ENCODE measurements at places on chromosomes 5 and 9.

DNA sequence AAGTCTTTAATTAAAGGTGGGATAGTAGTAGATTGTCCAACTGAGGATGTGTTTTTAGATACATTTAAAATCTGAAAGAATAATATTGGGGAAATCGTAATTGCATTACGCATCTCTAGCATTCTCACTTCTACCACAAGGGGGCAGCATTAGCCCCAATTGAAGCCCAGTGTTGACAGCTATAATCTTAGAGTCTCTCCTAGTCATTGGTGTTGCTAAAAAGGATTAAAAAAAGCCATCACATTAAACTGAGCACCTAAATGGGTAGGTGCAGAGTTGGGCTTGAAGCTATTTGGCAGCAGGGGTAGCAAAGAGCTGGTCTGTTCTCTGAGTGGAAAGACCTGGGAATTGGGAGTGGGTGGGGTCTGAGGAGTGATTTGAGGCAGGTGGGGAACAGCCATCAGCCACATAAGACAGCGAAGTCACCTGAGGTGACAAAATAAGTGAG, 177.2 kb downstream of the OSTF1 start:
- DNase-seq: peak; percentile 22

DNA sequence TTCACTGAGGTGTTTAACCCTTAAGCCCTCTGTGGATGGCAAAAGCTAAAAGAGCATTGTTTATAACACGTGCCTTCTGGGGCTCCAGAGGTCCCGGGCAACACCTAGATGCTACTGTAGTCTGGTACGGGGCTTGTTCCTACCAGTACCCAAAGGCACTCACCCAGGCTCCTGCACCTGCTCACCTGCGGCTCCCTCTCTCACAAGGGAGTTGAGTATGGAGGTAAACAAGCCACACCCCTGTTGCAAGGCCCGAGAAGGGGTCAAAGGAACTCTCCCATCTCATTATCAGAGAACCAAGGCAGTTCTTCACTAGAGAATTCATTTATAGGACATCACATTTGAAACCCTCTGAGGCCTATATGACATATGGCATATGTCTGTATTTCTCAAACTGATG, 53.4 kb upstream of the IL6ST start:
- no peak for DNase-seq

DNA sequence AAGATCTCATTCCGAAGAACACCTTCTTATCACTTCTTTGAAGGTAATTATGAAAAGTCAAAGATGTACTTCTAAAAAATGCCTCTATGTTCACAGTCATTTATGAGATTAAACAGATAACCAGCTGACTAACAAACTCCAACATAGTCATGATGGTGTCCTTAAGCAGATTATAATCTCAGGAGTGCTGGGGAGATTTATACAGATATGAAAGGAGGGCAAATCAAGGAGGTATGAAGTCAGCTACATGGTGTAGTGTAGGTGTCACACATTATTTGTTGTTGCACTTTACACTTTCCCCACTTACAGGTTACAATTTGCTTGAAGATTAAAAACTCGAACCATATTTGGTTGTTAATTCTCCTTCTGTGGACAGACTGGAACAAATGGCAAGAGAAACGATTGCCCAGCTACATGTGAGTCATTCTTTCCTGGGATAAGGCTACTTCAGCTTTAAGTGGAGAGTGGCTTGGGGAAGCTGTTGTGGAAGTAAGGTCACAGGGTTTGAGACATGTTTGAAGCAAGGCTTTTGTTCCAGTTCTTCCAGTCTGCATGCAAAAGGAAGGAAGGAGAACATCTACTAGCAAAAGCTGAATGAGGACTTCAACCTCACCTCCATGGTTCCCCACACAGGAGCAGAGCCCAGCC, 320.1 kb downstream of the ADGRV1 start:
- no peak for DNase-seq

DNA sequence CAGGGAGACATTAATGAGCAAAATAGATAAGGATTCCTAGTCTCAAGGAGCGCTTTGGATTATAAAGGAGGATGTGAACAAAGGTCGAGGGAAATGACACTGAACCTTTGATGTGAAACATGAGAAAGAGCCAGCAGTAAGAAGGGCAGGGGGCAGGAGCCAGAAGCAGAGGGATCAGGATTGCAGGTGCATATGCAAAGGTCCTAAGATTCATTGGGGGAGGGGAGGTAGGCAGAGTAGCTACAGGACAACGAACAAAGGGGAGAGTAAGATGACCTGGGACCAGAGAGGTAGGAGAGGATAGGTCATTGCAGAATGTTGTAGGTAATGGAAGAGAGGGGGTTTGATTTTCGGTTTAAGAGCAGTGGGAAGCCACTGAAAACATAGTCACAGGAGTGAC, 129.2 kb upstream of the TRPM3 start:
- no peak for DNase-seq

DNA sequence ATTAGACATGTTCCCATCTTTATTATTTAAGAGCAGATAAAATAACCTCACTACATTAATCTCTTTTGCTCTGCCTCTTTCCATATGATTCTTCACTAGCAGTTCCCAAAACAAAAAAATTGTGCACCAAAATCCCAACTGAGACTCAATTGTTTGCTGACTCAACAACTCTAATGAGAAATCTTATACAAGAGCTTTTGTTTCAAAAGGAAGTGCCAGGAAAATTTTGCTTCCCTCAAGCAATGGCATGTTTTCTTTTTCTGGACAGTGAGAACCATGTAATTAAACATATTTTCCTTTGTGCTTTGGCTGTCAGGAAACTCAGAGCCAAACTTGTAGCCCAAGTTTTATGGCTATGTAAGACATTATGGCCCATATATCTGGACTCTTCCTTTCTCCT, 62.0 kb downstream of the TMC1 start:
- DNase-seq: no peak

DNA sequence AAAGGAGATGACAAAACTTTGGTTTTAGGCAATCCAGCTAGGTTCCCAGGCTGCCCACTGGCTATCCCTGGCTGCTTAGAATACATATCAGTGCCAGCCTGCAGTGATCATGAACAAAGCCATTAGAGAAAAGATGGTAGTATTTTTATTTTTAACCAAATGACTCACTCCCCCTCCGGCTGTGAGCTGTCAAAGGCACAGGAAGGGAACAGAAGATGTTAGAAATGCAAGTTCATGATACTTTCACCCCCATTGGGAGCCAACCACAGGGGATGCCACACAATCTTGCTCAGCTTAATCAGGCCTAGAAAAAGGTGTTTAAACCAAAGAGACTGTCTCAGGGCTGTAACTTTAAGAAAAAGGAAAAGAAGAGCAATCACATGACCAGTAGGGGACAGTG, 70.3 kb upstream of the ASTN2 start:
- no peak for DNase-seq

GRCh38 chr9:114386886-114387679, 699 bp downstream of the AKNA start:
- no peak for DNase-seq

GRCh38 chr5:72152545-72152944, 45.3 kb downstream of the MAP1B start:
- DNase-seq: no peak

DNA sequence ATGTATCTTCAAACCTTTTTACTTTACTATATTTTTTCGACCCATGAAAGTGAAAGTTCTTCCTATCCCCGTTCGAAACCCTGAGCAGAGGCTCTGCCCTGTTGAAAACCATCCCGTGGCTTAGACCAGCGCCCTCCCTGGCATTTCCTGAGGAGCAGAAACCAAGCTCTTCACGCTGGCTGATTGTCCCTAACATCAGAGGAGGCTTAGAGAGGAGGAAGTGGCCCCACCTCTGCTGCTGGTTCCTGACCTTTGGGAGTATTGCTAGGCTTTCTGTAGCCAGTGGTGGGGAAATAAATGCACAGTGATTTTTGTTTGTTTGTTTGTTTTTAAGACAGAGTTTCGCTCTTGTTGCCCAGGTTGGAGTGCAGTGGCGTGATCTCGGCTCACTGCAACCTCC, 4.2 kb upstream of the PTGES start:
- no peak for DNase-seq

DNA sequence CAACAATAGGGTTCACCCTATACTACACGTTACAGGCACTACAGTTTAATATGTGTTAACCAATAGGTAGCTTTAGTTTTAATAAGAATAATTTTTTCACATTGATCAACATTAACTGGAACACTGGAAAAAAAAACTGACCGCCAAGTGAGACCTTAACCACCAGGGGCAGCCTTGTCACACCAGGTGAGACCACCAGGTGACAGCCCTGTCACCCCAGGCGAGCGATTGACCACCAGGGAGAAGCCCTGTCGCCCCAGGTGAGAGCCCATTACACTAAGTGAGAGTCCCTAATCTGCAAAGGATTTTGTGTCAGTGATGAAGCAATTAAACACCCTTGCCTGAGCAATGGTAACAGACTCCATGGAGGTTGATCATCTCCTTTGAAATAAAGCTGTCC, 75.4 kb upstream of the SYK start:
- DNase-seq: no peak

DNA sequence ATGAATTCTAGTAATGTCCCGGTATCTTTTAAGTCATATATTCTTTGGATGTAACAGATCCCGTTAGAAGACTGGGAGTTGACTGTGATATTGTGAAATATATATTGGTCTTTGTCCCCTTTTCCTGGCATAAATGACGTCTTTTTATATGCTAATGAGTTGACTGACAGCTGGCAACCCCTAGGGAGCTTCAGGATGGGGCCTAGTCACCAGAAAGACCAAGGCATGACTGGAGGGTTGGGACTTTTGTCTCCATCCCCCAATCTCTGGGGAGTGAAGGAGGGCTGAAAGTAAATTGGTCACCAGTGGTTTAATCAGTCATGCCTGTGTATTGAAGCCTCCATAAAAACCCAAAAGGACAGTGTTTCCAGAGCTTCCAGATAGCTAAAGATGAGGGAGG, 241.6 kb downstream of the PJA2 start:
- DNase-seq: no peak

- DNase-seq: no peak
Measured at GRCh38 chr9:137306066-137306849, 4.2 kb upstream of the NRARP start.

GRCh38 chr9:98302938-98303632, 47.6 kb upstream of the TBC1D2 start:
- no peak for DNase-seq
